ENCODE measurements at places on chromosomes 3 and 15.

- no peak for DNase-seq
These were observed 830.3 kb downstream of the ROBO1 start for GRCh38 chr3:78937475-78937874.

DNA sequence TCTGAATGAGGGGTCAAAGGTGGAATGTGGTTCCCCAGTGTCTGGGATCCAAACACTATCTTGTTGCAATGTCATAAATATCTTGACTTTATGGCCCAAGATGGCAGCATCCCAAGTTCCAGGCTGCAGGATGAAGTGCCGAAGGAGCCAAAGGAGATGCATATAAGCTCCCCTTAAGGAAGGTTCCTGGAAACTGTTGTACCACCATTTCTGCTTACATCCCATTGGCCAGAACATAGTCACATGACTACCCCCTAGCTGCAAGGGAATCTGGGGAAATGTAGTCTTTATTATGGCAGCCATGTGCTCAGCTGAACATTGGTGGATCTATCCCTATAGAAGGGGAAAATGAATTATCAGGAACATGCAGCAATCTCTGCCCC lies 54.3 kb downstream of the BDH1 start:
- DNase-seq, result peak; percentile 56

DNA sequence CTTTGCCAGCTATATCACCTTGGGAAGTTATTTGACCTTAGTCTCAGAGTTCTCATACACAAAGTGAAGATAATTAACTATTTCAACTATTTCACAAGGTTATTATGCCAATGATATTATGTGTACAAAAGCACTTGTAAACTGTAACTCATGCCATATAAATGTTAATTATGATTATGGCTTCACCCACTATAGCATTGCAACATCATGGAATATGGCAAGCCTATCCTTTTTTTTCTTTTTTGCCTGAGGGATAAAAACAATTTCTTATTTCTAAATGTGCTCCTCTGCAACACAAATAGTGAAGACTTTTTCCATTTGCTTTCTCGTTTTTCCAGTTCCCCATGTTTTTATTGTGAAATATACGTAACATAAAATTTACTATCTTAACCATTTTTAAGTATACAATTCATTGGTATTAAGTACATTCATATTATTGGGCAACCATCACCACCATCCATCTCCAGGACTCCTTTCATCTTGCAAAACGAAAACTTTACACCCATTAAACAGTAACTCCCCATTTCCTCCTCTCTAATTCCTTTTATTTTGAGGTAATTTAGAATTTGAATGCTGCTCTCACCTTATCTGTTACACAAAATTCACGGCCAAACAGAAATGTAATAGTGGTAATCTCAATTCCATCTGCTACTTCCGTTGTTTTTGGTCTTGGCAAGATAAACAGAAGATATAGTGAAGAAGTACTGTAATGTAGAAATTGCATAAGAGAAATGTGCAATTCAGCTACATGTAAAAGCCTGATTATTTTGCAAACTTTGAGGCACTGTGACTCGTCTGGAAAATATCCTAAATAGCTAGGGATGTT lies 46.3 kb downstream of the NANOGP8 start:
- DNase-seq, result peak; percentile 78

DNA sequence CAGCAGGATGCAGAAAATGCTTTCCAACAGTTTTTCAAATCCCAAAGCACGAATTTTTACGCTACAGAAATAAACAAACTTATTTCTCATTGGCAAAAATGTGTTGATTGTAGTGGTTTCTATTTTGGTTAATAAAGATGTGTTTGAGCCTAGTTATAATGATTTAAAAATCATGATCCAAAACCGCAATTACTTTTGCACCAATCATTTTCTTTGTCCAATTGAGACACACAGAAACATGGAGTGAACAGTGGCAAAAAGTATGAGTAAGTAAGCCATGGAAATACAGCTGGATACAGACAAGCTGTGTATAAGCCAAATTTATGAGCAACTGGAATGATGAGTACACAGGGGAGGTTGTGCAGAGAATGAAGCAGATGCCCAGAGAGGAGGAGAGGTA lies 427.9 kb downstream of the NTRK3 start:
- DNase-seq, result no peak

- no peak for DNase-seq
These were observed 96.1 kb downstream of the RSRC1 start for GRCh38 chr3:158205994-158206393.

GRCh38 chr3:46383211-46383950 lies 12.6 kb downstream of the CCR5 start:
- no peak for DNase-seq

- no peak for DNase-seq
These were observed 132.3 kb downstream of the NTRK3 start for GRCh38 chr15:88124199-88124598.

GRCh38 chr3:65233561-65233960 lies 545.8 kb upstream of the ADAMTS9 start:
- peak; percentile 37 for DNase-seq

GRCh38 chr3:62143843-62144450 lies 229.4 kb downstream of the FEZF2 start:
- no peak for DNase-seq

GRCh38 chr3:112956351-112956750 lies 18.6 kb downstream of the CD200R1 start:
- no peak for DNase-seq

- peak; percentile 29 for DNase-seq
These were observed 5.0 kb upstream of the CCR9 start for GRCh38 chr3:45881078-45882022.

- peak; percentile 49 for DNase-seq
These were observed 933 bp downstream of the DZIP1L start for GRCh38 chr3:138114431-138114918.

DNA sequence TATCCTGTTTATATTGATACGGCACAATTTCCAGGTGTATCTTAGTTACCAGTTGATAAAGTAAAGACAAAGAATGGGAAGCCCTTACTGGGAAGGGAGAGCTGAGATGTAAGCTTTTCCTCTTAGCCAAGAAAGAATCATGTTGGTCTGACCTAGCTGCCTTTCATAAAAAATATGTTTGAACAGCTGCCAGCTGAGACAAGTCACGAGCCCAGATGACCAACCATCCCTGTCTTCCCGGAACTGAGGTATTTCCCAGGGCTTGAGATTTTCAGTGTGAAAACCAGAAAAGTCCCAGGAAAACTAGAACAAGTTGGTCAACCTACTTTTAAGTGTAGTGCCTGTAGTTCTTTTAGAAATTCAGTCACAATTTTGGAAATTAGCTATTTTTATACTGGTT lies 3.6 kb upstream of the MYH15 start:
- DNase-seq, result peak; percentile 65

GRCh38 chr3:194974468-194975135 lies 288.9 kb downstream of the FAM43A start:
- DNase-seq, result no peak
